Fibroblast of skin of right biceps (primary cell): ENCODE measurements at places on chromosomes 1 and 21.
A peak's percentile ranks its signal among the peaks of the same experiment; 100 is the strongest.

GRCh38 chr1:84936116-84936810 lies 43.3 kb upstream of the LPAR3 start:
- peak; percentile 60 for DNase-seq

DNA sequence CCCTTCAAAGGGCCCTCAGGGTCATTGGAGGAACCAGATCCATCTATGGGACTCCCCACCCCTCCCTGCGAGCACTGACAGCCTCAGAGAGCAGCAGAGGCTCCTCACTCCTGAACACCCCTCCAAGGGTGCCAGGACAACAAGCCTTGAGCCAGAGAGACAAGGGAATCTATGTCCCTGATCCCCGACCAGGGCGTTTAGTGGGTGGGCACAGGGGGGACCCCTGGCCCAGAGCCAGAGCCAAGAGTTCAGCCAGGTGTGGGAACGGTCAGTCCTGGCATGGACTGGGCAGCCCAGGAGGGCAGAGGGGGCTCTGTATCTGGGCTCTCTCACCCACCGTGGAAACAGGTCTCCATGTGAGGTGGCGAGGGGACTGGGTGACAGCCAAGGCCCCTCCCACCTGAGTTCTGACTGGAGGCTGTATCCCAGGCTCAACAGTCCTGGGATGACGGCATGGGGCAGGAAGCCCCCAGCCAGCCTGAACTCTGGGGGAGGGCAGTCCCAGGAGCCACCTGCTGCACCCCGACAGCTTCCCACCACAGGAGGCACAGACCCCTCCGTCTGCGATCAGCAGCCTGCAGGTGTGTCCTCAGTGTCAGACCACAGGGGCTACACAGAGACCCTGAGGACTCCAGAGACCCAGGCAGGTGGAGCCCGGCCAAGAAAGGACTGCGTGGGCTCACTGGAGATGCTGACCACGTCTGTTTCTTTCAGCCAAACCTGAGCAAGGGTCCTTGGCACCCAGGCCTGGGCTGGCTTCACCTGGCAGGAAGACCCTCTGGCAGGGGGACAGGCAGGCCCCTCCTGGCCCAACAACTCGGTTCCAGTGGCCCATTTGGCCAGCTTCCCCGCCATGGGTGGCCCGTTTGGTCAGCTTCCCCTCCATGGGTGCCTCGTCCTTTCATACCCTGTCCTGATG lies 11.2 kb upstream of the SRARP start:
- DNase-seq: no peak

DNA sequence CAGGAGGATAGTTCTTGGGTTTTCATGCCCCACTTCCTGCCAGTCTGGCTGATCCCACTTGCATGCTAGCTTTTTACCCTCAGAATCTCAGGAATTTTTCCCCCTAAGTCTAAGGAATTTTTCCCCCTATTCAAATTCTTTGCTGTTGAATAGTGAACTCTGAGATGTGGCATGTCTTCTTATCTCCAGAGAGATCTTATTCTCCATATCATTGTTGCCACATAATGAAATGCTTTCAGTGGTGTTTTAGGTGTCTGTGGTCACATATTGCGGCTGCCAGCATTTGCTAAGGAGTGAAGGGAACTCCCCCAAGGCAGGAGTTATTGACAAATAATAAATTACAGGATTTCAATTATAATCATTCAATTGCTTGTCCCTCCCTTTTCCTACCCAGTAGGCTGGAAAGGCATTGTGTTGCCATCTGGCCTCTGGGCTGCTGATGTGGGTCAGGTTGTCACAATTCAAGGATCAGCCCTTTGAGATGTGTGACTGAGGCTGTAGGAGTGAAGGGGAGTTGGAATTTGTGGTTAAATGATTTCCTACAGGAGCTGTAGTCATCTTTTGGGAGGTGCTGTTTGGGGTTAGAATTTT lies 3.9 kb upstream of the FLG start:
- peak; percentile 59 for DNase-seq

DNA sequence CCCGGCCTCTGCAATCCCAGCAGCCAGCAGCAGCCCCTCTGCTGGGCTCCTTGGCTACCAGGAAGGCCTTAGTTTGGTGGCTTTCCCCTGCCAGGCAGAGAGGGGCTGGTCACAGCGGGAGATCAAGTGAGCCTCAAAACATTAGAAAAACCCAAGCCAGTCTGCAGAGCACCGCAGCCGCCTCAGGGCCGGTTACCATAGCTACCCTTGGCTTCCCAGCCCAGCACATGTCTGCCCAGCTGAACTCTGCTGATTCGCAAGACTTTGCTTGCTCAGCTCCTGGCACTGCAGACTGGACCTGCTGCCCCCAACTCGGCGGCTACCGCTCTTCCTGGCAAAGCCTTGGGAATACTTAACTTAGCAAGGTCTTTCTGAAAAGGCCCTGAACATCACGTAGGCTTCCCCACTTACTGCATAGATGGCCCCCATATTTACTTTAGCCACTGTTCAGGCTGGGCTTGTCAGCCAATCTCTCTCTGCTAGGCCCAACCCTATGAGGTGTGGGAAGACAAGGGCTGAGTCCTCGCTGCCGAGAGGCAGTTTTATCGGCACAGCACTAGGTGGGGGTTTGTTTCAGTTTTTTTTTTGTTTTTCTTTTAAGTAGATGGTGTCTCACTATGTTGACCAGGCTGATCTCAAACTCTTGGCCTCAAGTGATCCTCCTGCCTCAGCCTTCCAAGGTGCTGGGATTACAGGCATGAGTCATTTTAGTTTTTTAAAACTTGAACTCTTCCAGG lies 28.6 kb upstream of the PLEKHG5 start:
- peak; percentile 48 for DNase-seq

- DNase-seq: no peak
Observed at GRCh38 chr1:12434686-12435085, 183.3 kb downstream of the DHRS3 start.

GRCh38 chr1:197733324-197733723 lies 42.0 kb downstream of the DENND1B start:
- no peak for DNase-seq

GRCh38 chr1:57485643-57486042 lies 61.8 kb upstream of the DAB1 start:
- peak; percentile 83 for DNase-seq

DNA sequence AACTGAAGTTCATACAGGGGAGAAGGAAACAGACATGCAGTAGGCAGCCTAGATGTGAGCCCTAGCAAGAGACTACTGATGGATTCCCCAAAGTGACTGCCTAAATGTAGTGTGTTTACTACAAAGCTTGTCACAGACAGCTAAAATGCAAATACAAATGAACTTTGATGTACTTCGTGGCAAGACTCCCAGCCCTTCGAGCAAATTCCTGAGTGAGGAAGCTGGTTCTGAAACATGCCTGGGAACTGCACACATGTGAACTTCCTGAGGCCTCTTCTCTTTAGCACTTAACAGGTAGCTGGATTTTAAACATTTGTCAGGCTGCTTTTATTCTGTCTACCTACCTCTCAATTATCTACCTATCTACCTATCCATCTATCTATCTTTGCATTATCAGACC lies 6.7 kb upstream of the IRF2BP2 start:
- peak; percentile 67 for DNase-seq

DNA sequence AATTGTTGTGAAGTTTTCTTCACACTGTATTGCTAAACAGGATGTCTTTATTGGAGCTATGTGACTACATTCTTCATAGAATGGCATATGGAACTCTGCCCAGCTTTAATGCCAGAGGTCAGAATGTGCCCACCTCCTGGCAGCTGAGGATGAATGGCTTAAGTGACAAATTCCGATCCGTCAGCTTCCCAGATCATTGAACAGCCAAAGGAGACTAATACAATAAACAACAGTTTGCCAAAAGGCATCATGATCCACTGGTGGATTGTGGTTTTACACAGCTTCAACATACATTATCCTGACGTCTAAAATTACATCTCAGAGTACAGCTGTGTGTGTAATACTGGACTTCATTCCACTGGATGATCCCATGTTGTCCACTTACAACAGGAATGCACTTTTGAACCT lies 68.7 kb upstream of the C1orf105 start:
- DNase-seq: peak; percentile 74

GRCh38 chr1:9651565-9652378 lies at the start of gene PIK3CD:
Gene PIK3CD (plus strand): TSS chr1:9651731. CDS start chr1:9710456, 58,725 bp downstream.
- DNase-seq: peak; percentile 52

DNA sequence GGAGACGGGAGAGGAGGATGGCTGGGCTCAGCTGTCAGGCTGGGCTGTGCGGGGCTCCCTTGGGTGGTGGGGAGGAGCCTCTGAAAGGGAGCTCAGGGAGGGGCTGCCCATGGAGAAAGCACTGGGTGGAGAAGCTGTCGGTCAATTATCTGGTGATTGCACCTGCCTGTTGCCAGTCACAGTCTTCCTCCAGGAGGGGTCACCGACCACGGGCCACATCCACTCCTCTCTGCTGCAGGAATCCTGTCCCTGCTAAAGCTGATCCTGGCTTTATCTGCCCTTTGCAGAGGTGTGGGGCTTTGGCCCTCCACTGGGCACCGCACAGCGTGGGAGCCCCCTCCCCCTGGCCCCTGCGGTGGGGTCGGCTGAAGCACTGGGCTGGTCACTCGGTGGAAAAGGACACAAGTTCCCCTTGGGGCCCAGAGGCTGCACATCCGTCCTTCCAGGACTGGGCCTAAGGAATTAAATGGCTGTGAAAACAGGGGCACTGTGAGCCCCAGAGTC lies 21.8 kb upstream of the COL18A1 start:
- no peak for DNase-seq

DNA sequence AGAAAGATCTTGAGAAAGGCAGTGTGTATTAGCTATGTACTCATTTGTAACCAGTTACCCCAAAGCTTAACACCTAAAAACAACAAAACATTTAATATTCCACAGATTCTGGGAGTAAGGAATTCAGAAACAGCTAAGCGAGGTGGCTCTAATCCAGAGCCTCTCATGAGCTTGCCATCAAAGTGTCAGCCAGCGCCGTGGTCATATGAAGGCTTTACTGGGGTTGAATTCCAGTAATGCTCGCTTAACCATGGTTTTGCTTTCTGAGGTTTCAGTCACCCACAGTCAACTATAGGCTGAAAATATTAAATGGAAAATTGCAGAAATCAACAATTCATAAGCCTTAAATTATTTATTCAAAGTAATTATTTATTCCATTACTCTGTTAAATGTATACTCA lies 101.8 kb downstream of the CLIC6 start:
- DNase-seq: peak; percentile 38

DNA sequence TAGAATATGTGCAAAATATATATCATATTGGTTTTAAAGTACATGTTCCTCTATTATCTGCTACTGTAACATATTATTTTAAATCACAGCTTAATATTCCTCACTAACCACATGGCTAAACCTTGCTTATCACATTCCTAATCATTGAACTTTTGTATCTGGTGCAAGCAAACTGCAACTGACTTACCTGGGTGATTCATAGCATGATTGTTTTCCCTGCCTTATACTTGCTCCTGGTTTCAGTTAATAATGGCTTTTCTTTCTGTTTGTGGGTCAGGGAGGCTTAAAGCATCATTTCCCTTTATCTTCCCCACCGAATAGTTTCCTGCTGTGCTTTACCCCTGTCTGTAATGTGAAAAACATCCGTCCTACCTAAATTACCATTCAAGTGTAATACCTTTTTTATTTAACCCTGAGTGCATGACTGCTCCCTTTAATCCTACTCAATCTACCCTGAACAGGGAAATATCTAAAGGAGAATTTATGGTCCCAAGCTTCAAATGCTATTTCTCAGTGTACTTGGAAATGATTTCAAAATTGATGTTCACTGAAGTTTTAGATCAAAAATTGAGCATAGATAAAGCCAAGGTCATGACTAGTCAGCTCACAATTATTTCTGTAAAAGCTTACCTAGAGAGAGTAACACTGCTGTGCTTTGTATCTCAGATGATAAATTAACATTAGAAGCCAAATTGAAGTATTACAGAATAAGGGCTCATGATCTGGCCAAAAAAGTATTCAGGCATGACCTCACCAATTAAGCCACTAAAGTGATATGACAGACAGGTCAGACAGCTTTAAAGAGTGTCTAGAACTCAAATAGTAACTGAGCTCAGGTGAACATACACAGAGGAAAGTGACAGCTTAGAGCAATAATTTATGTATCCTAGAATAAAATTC lies 507.1 kb downstream of the BRINP3 start:
- no peak for DNase-seq

DNA sequence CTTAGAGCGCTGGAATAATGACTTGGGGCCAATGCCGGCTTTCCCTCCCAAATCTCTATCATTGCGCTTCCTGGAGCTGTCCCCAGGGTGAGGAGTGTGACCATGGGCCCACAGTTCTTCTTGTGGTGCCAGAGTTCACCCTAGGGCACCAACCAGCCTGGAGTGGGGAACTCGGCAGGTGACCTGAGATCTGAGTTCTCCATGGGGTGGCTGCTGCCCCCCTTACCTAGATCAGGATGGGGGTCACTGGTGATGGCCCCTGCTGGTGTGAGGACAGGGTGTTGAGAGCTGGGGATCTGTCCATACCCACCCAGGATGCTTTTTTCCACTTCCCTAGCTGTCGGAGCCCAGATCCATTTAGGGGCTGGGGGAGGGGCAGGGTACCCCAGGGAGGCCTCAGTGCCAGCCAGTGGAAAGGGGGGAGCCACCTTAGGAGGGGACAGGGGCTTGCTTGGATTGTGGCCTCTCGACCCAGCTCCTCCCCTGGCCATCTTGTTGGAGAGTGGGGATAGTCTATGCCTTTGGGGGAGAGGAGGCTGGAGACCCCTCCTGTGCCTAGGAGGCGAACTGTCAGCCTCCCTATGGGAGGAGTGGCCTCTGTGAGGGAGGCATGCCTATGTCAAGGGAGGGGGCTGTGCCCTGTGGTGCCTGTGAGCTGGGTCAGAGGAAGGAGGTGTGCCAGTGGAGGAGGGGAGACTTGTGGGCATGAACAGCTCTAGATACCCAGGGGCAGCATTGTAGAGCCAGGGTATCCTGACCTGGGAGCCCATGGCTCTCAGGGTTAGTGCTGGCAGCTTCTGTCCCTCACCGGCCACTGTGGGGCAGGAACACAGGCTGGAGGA lies 1.7 kb downstream of the FOXO6 start:
- DNase-seq: no peak

- DNase-seq: peak; percentile 28
Observed at GRCh38 chr1:50704126-50704525, 255.9 kb downstream of the FAF1 start.

DNA sequence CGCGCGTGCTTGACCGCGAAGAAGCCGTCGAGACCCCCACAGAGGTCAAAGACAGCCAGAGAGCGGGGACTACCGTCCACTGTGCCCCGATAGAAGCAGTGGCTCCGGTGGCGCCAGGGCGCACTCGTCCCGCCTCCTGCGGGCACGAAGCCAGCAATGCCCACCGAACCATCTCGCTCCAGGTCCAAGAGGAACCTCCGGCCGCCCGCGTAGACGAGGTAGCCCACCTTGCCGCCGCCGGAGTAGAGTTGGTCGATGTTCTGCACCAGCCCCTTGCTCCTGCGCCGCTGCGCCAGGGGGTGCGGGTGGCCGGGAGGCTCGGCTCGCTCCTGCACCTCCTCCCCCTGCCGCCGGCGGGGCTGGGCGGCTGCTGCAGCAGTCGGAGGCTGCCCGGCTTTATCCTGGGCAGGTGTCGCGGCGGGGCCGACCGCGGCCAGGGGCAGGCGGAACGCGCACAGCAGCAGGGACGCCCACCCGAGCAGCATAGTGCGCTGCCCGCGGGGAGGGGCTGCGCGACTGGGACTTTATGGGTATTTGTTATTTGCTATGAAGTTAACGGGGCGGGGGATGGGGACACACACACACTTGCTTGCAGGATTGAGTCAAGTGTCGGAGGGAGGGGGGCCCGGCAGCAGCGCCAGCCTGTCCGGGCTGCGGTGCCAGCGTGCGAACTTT lies 844 bp downstream of the ADAMTS5 start:
- DNase-seq: no peak
